ENCODE measurements at places on chromosomes 3 and 15.

DNA sequence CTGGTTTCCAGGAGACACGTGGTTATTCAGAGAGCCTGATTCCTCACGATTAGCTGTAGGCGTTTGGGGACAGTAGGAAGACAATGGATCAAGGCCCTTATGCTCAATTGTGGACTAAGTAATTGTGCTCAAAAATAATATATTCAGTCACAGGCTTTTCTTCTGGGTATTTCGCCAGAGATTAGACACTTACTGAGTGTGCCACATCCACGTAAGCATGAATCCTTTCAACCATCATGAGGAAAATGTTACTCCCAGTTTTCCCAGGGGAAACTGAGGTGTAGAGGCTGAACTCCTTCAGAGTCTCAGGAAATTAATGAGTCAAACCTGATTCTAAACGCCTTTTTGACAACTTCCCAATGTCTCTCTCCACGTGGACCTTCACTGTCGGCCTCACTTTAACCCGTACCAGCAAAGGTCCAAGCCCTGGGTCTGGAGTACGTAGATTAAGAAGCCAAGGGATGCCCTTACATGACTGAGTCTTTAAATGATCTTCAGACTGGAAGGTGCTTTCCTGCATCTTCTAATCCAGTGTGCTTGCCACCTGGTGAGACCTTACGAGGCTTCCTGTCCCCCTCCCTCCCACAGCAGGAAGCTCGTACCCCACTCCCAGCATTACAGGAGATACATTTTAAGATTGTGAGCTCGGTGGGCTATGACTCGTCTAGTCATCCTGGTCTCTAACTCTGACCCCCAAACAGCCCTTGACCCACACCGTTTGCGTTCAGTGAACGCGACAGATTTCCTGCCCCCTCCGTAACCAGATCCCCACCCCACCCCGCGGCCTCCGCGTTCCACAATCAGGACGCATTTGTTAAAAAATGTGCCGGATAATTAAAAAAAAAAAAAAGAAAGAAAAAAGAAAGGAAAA is 1.7 kb downstream of the PKM start:
- no peak for DNase-seq

- no peak for DNase-seq
Observed at GRCh38 chr3:66145408-66145733, 75.4 kb upstream of the SLC25A26 start.

GRCh38 chr3:4471907-4472306 is 4.8 kb upstream of the SUMF1 start:
- DNase-seq = no peak

DNA sequence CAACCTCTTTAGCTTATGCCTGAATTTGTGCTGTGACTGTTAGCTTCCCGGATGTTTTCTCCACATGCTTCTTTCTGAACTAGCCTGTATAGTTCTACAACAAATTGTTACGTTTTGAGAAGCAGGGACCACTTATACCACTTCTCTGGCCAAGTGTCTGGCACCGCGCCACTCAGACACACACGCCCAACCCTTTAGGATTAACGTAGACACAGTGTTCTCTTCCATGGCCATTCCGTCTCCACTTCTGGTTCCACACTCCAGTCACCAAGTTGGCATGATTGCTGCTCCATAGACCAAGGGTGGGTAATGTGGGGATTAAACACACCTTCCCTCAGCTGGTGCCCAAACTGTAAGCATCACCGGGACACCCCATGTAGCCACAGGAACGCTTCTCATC is 755 bp upstream of the TMEM108 start:
- no peak for DNase-seq

DNA sequence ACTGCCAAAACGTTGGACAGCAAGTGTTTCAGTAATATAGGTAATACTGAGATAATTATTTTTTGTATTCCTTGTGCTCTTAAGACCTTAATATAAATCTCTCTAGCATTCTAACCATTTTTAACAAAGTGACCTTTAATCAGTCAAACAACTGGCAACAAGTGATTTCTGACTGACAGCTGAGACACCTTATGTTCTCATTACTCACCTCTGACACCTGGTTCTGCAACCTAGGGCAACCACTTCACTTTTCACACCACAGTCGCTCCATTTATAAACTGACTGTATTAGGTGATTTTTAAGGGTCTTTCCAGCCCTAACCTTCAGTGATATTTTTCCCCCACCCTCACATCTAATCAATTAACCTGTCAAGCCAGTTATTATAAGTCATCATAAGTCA is 60.4 kb upstream of the C15orf61 start:
- DNase-seq = no peak

DNA sequence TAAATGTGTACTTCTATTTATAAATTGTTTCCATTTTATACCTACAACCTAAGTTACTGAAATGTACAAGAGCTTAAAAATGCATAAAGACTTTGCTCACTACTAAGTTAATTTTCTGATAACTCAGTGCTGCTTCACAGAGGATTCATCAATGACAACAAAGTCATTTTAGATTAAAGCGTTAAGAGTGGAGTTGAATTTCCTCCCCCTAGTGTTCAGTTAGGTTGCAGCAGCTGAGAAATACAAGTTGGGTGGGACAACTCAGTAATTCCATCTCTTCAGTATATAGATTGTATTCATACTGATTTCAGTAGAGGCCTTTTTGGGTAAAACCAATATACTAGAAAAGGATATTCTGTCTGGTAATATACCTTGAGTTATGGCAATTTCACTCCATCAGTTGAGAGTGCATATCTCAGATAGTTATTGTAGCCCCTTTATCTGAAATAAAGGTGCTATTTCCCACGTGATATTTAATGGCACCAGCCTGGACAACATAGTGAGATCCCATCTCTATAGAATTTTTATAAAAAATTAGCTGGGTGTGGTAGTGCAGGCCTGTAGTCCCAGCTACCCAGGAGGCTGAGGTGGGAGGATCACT is 6.9 kb upstream of the RPL35A start:
- DNase-seq = no peak

GRCh38 chr15:98380721-98381120 is 267.6 kb upstream of the IGF1R start:
- no peak for DNase-seq

DNA sequence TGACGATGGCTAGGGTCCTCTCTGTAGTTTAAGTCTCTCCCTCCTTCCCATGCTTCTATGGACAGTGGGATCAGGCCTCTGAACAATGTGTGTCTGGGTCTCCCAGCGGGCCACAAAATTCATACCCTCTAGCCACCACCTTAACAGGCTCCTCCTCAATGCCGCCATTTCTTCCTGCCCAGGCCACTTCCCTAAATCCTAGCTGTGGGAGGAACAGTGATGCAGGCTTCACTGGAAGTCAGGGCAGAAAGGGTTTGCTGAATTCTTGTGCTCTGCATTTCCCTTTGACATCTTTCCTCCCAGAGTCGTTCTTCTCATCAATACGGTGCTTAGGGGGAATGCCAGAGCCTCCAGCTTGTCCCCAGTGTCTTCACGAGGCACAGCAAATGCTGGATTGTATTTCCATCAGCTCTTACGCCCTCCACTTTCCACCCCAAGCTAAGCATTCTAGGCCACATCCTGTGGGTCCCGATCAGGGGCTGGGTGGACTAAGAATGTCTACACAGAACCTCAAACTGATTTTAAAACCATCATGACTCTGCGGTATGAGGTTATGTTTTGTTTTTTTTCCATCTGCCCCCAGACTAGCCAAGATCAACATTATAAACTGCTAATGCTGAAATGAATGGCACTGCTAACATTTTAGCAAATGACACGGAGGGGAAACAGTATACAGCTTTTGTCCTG is 11.9 kb upstream of the LDHAL6B start:
- DNase-seq = no peak

DNA sequence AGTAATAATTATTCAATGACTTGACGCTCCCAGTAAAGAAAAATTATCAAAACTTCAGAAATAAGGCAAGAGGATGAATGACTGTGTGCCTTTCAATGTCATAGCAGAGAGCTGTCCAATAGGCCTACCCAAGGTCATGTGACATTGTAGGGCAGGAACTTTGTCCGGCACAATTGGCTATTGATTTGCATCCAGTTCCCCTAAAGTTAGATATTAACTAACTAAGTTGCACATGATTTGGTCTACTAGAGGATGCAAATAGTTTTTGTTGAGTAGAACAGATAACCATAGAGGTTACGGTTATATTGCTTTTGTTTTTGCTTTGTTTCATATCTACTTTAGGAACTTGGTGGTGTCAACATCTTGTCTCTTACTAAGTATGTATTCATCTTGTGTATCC is 127.9 kb upstream of the PFN2 start:
- DNase-seq = no peak

- no peak for DNase-seq
Observed at GRCh38 chr3:153061938-153062528, 100.0 kb upstream of the RAP2B start.

DNA sequence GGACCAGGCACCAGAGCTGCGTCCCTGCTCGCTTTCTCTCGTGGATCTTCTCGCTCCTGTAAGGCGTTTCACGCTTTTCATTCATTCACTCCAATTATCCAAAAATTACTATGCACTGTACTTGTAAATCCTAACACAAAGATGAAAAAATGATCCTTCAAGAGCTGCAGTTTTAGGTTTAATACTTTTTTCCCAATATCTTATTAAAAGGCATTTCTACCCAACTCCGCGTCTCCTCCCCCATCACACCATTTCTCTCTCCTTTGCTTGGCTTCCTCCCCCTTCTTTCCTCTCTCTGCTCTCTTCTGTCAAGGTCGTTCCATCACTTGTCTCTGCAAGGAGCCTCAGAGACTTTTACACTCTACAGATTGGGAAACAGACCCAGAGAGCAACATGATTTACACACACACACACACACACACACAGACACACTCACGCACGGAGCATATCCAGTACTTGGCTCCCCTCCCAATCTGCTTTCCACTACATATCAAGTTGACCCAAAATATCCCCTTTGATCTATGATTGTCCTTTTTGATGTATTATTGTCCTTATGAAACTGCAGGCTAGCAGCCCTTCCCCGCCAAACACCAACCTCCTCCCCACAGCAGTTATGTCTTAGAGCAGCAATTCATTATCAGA is 479 bp upstream of the CLDN1 start:
- no peak for DNase-seq

DNA sequence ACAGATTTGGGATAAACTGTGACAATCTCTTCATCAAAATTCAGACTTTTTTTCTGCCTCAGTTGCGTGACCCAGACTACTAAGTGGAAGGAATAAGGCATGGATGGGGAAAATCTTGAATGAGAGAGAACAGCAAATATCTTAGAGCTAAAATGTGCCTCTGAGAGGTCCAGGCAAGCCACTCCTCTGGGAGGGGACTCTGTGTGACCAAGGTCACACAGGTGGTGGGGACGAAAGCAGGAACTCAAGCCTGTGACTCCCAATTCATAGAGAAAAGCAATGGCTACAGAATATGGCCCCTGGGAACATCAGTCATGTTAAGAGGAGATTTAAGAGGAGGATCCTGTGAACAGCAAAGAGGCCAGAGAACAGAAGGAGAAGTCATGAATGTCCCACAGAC is 268.1 kb downstream of the FOXP1 start:
- no peak for DNase-seq

DNA sequence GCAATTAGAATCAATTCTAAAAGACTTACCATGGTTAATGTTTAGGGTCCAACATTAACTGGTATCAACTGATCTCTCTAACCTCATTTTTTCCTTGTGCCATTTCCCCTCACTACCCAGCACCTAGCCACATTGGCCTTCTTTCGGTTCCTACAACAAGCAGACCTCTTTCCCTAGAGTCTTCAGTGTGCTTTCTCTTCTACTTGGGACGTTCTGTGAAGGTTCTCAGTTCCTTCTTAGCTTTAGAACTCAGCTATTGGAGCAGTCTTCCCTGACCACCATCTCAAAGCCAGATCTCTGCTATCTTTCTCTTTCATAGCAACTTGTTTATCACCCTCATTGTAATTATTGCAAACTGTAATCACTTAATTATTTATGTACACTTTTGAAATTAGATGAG is 31.5 kb upstream of the MINDY4B start:
- DNase-seq = no peak

- no peak for DNase-seq
Observed at GRCh38 chr3:156256256-156256655, 135.9 kb downstream of the KCNAB1 start.

DNA sequence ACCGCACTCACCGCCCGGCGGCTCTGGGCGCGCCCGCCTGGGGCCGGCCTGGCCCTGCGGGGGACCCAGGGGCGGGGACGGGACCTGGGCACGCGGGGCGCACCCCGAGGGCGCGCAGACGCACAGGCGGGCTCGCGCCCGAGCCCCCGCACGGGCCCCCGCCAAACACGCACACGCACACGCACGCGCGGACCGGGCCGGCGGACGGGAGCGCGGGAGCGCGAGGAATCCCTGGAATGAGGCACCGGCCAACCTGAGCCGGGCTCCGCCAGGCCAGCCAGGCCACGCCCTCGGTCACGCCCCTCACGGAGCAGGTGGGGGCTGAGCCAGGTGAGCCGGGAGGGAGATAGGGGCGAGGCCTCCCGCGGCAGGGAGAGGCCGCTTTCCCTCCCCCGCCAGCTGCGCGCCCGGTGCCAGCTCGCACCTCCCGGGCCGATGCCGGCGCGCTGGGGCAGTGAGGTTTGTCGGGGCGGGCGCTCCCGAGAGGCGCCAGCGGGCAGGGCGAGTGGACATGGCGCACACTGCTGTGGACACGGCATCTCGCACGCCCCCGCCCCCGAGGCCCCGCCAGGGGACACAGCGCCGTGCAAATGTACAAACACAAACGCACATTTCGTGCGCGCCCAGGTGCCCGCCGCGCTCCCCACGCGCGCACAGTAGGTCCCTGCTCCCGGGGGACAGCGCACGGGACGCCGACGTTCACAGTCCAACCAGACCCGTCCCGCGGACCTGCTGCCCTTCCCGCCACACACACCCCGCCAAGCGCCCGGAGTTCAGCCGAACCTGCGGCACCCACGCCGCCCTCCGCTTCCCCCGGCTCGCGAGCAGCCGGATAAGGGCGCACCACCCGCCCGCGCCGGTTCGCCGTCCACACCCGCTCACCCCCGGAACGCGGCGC is 75.9 kb upstream of the VGLL4 start:
- DNase-seq = peak; percentile 29

GRCh38 chr15:81026836-81027599 is 26.3 kb downstream of the TLNRD1 start:
- DNase-seq = no peak

DNA sequence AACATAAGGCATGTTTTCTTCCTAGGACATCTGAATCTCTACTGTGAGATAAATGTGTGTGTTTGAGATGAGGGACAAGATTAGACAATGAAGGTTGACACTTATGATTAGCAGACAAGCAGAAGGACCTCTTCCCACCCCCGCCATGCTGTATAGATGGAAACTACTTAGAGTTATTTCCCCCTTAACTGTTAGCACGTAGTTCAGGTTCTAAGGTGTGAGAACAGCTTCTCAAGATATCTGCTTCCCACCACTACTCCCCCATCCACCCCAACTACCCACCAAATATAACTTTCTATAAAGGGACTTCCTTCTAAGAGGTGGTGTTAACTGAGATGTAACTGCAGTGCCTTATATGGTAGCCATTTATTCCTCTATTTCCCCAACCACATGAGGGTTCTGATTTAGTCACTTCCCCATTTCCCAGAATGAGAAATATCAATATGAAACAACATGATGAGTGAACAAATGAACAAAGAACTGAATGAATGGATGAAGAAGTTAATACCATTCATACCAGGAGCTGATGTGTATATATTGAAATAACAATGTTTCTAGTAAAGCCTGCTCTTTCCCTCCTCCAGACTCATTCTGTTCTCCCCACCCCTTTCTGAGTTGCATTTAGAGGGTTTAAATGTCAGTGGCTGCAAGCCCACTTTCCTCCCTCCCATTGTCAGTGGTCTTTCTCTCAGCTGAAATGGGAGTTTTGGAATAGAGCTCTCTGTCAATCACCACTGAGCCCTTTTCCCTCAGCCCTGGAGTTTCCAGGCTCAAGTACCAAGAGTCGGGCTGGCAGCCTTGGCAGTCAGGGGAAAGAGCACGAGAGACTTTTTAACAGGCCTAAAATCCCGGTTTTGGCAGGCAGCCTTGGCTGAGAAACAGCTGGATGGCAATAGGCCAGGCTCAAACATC is 7.7 kb upstream of the RFTN1 start:
- DNase-seq = no peak

All from stimulated activated CD8-positive, alpha-beta memory T cell treated with anti-CD3 and anti-CD28 coated beads, Interleukin-15, amount 100 ng/mL, for 24 hours (primary cell).